ENCODE measurements at places on chromosomes 1 and 21.

DNA sequence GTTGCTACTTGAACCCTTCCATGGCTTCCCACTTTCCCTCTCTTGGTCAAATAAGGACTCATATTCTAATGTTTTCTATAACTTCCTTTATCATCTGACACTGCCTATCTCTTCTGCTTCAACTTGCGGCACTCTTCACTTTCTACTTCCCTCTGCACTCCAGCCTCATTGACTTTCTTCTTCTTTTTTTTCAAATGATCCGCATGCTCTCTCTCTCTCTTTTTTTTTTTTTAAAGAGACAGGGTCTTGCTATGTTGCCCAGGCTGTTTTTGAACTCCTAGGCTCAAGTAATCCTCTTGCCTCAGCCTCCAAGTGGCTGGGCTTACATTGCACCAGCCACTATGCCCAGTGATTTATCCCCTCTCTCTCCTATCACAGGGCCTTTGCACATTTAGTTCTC, 7.3 kb upstream of the IL10 start:
- no peak for DNase-seq

- DNase-seq, result no peak
Observed at GRCh38 chr1:43914576-43915525, 18.8 kb upstream of the ARTN start.

DNA sequence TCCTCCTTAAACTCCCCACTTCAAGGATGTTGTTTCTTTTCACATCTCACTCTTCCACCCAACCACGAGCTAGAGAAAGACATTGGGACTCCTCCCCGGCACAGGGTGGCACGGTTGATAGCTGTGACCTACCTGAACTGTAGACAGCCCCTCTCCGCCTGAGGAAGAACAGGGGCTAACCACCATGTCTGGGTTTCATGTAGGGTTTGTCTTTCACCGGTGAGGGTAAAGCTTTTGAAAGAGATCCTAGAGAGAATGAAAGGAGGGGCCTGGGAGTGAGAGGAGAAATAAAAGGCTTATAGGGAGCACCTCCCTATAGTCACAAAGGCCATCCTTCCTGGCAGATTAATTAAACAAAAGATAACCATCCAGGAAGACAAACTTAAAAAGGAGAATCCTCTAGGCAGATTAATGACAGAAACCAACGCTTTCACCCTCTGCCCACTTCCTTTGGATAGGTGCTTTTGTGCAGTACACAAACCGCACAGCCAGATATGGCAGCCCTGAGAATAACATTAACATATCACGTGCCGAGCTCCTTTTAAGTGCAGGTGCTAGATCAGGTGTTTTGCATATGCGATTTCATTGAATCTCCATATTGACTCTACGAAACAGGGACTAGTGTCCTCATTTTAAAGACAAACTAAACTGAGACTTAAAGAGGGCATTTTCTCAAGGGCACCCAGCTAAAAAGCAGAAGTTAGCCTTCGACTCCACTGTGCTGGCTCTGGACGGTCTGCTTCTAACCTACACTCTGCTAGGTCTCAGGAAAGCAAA, 178.1 kb upstream of the RUNX1 start:
- peak; percentile 97 for DNase-seq

DNA sequence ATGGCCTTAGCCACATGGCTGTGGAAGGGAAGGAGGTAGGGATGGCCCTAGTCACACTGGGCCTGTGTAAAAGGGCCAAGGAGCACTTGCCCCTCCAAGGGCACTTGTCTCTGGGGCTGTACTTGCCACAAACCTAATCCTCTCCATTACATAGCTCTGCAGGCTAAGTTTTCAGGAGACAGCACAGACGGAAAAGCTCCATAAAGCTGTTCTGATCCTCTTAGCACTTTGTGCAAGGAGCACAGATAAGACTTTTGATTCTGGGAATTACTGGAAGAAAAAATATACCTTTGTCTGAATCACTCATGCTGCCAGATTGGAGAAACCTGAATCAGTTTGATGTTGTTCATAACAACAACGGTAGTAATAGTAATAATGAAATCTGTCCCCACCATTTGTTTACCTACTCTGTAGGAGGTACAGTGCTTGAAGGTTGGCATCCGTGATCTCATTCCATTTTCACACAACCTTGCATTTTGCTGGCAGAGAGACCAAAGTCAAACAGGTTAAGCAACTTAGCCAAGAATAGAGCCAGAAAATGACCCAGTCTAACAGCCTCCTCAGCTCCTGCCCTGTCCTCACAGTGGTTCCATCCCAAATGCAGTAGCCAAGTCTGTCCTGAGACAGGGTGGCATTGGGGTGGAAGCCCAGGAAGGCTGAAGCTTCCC, 207.1 kb downstream of the ROR1 start:
- DNase-seq, result no peak

DNA sequence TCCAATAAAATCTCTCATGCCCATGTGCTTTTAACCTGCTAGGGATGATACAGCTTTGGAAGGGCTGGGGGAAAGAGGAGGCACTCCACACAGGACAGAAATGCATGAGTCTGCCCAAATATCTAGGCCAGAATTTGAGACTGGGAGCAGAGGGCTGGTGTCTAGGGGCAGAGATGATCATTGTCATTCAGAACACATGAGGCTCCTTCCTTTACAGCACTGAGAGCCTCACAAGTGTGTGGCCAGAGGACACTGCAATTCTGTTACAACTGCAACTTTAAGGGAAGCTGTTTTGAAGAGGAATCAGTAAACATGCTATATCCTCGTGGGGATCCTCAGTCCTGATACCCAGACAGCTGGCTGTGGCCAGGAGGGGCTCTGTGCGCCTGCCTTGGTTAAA, 541.3 kb downstream of the OMA1 start:
- no peak for DNase-seq

GRCh38 chr1:31633117-31633516, 11.6 kb downstream of the PEF1 start:
- no peak for DNase-seq

GRCh38 chr1:197269053-197269452, 1.0 kb downstream of the CRB1 start:
- no peak for DNase-seq

GRCh38 chr1:42002220-42002619, 83.5 kb upstream of the HIVEP3 start:
- no peak for DNase-seq

GRCh38 chr1:230170153-230170547, 103.1 kb downstream of the GALNT2 start:
- DNase-seq, result no peak

DNA sequence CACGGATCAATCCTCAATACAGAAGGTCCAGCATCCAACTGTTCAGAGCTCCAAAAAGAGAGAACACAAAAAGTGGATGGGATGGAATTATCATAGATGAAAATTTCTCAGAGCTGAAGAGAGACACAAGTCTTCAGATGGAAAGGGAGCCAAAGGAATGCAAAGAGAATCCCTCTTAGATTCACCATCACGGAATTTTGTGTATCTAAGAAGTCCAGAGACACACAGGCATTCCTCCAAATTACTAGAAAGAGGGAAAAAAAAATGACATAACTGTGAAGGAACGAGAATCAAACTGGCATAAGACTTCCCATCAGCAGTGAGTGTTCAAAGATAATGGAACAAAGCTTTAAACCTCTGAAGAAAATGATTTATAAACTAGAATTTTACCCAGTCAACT, 101.2 kb downstream of the ZSCAN20 start:
- no peak for DNase-seq

- no peak for DNase-seq
Observed at GRCh38 chr1:105180789-105181188, 1431.1 kb downstream of the AMY1C start.

GRCh38 chr1:23792151-23792945, 1.4 kb downstream of the LYPLA2 start:
- no peak for DNase-seq

- no peak for DNase-seq
Observed at GRCh38 chr1:156477526-156478249, 22.9 kb downstream of the MEF2D start.

GRCh38 chr1:168672278-168672677, 56.7 kb downstream of the DPT start:
- DNase-seq, result no peak

DNA sequence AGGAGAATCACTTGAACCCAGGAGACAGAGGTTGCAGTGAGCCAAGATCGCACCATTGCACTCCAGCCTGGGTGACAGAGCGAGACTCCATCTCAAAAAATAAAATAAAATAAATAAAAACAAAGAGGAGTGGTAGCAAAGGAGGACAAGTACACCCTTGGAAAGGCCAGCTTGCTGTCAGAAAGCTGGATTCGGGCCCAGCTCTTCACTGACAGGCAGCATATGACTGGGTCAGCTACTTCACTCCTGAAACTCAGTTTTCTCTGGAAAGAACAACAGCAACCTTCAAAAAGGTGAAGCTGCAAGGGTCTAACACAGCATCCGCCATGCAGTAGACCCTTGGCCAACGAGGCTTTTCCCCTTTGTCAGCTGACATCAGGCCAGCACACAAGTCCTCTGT, 156.0 kb upstream of the TIAM1 start:
- no peak for DNase-seq

DNA sequence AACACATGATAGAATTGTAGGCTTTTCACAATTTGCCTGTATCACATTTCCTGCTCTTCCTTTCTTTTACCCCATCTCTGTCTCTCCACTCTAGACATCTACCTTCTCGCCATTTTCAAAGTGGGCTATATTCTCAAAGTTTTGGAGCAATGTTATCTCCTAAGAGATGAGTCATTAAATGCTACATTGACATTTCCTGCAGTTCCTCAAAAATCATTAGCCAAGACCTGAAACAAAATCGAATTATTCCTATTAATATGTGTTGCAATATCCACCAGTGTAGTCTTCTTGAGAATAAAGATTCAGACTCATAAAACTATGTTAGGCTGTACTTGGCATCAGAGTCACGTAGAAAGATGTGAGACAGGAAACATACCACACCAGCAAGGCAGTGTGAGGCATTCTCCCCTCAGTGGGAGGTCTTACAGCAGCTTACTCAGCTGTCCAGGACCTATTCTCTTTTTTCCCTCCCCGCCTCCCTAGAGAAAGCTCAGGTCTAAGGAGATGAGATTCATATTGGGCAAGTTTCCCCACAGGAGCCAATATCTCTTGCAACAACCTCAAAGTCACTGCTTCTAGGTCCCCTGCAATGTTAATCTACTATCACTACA, 38.8 kb downstream of the FRRS1 start:
- DNase-seq, result no peak

GRCh38 chr1:236514703-236515442, 8.9 kb upstream of the LGALS8 start:
- DNase-seq, result no peak

- DNase-seq, result no peak
Observed at GRCh38 chr1:197557302-197557701, 218.0 kb downstream of the DENND1B start.

- DNase-seq, result no peak
Observed at GRCh38 chr1:55364216-55364615, 149.1 kb upstream of the USP24 start.

- no peak for DNase-seq
Observed at GRCh38 chr1:212481438-212481767, 48.7 kb downstream of the NENF start.

DNA sequence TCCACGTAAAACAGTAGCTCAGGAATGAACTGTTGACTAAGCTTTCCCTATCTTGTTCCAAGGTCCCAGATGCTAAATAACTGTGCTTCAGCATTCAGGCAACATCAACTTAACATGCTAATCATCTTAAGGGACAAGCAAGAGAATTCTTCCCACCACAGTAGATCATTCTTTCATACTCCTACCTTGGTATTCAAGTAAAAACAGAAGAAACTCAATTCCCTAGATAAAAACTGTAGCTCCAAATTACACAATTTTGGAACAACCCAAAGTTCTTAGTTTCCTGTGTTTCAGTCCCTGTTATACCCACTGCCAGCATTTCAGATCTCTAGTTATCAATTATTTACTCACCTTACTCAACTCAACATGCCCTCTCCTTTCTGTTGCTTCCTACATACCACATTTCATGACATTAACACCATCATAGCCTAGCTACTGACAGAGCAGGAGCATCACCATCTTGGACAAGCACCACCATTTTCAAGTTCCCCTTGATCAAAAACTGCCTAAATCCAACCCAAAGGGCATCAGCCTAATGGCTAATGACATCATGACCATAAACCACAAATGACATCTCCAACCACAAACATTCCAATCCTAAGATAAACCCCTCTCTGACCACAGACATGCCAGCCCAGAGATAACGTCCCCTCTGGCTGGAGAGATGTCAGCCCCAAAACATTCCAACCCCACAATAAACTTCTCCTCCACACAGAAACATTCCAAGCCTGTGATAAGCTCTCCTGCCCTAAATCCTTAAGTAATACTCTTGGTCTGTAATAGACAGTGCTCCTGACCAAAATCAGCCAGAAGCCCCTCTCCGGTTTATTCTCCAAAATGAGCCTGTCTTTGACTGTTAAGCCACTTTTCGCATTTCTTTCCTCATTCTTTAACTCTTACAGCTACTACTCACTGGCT, 191.2 kb downstream of the RERE start:
- DNase-seq, result no peak

GRCh38 chr1:207861442-207862177, 49.3 kb downstream of the CD34 start:
- peak; percentile 96 for DNase-seq

DNA sequence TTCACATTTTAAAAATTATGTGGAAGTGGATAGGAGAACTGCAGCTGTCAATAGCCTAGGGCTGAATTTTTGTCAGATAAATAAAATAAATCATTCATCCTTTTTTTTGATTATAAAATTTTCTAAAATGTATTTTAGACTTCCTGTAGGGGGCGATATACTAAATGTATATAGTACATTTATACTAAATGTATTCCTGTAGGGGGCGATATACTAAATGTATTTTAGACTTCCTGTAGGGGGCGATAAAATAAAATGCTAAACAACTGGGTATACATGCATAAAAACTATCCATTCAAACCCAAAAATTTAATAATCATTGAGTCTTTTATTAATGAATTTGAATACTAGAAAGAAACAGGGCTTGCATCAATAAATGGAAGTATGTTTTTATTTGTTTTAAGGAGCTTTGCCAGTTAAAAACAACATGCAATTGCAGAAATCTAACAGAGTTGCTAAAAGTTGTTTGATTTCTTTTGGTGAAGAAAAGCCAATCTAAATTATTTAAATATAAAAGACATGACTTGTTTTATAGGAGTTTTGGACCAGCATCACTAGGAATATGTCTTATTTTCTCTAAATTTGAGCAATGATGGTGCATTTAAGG, 31.4 kb downstream of the CLCA1 start:
- DNase-seq, result peak; percentile 39

GRCh38 chr1:154198756-154199562, 7.1 kb upstream of the TPM3 start:
- peak; percentile 57 for DNase-seq

- no peak for DNase-seq
Observed at GRCh38 chr1:74430342-74430934, 82.0 kb downstream of the LRRC53 start.

DNA sequence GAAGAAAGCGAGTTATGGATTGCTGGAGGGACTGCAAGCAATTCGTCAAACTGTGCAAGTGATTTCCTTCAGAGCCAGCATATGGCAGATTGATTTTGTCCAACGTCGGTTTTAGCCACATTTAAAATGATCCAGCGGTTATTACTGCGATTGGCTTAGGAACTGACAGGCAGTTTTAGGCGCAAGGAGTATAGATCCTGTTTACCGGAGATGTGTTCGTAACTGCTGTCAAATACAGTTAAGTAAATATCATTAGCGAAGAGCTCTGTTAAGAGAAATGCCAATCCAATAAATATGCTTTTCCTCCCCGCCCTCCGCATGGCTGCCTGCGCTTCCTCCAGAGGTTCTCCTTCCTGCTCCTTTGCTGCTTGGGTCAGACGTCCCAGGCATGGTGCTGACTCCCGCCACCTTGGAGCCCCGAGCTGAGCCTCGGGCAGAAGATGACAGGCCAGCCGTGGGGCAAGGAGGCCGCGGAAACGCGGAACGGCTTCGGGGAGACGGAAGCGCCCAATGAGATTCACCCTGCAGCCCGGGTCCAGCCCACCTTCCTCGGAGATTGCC, 9.4 kb upstream of the BARHL2 start:
- no peak for DNase-seq
